ENCODE measurements at places on chromosomes 16 and 17.

DNA sequence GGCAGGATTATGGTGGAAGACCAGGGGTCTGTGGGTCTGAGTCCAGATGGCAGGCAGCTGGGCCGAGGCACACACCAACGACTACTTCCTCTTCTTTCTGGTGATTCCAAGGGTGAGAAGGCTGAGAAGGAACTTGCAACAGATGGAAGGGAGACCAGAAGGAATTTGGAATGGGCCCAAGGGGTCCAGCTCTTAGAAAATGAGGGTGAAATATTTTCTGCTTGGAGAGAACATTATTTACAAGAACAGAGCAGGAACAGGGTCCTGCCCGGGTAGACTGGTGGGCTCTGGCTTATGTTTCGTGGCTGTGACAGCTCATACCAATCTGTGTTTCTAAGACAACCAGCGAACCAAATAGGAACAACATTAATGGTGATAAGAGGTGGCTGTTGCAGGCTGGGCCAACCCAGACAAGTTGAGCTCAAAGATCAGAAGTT lies 36.6 kb downstream of the CCDC42 start:
- DNase-seq: no peak

DNA sequence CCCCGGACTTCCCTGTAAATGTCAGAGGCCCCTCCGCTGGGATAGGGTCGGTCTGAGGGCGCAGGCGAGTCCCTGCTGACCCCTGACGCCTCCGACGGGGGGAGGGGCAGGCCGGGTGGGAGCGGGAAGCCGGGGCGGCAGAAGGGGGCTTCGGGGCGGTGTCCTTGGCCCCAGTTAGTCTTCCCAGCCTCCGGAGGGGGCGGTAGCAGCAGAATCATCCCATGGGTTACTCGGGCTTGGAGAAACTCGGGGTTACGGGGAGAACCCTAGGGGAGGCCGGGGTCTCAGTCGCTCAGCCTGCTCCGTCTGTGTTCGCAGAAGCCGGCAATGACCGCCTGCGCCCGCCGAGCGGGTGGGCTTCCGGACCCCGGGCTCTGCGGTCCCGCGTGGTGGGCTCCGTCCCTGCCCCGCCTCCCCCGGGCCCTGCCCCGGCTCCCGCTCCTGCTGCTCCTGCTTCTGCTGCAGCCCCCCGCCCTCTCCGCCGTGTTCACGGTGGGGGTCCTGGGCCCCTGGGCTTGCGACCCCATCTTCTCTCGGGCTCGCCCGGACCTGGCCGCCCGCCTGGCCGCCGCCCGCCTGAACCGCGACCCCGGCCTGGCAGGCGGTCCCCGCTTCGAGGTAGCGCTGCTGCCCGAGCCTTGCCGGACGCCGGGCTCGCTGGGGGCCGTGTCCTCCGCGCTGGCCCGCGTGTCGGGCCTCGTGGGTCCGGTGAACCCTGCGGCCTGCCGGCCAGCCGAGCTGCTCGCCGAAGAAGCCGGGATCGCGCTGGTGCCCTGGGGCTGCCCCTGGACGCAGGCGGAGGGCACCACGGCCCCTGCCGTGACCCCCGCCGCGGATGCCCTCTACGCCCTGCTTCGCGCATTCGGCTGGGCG lies 542 bp downstream of the GUCY2D start:
- DNase-seq: no peak

DNA sequence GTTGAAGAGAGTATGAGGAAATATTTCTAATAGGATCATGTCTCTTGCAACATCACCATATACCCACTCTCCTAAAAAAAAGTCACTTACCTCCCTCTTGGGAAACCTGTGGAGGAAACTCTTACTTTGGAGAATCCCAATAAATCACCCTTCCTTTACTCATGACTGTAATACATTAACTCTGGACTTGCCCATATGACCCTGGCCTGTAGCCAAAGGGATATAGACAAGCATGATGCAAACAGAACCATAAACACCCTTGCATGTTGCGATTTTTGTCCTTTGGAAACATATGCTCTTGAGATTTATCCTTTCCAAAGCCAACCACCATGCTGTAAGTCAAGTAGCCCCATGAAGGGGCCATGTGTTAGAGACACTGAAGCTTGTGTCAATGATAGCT lies 19.5 kb downstream of the CDH11 start:
- DNase-seq: no peak

GRCh38 chr17:379531-380465 lies 27.2 kb upstream of the RPH3AL start:
- no peak for DNase-seq

- DNase-seq: no peak
Observed at GRCh38 chr17:57508671-57509070, 236.4 kb downstream of the CCDC182 start.

GRCh38 chr16:68737046-68737729 lies at the start of gene CDH1:
TSS of gene CDH1 (plus strand) at chr16:68737292. CDS start at chr16:68737416, 124 bp downstream.
- DNase-seq: no peak

DNA sequence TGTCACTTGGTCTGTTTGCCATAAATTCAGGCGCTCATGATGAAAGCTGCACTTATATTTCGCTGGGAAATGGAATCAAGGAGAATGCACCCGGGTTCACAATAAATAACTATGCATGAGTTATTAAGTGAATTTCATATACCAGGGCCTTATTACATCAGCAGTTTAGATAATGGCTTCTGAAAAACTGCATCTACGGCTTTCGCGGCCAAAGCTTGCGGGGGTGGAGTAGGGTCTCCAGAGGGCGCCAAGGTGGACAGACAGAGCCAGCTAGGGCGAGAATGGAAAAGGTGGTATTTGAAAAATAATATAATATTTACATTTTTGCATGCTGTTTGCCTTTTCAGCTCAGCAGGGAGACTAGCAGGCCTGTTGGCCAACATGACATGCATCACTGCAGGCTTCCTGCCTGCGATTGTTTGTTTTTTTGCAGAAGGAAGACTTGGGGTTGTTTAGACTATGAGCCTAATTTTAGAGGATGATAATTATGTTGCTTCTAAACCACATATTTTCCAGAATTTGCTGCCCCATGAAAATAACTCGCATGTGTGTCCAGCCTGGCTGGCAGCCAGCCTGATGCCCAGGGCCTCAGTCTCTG lies 173.8 kb upstream of the IRX3 start:
- no peak for DNase-seq

Measured in NCI-H1417 treated with DMSO at 0.1 percent for 48 hours (cell line).